ENCODE measurements at places on chromosomes 2 and 18.

DNA sequence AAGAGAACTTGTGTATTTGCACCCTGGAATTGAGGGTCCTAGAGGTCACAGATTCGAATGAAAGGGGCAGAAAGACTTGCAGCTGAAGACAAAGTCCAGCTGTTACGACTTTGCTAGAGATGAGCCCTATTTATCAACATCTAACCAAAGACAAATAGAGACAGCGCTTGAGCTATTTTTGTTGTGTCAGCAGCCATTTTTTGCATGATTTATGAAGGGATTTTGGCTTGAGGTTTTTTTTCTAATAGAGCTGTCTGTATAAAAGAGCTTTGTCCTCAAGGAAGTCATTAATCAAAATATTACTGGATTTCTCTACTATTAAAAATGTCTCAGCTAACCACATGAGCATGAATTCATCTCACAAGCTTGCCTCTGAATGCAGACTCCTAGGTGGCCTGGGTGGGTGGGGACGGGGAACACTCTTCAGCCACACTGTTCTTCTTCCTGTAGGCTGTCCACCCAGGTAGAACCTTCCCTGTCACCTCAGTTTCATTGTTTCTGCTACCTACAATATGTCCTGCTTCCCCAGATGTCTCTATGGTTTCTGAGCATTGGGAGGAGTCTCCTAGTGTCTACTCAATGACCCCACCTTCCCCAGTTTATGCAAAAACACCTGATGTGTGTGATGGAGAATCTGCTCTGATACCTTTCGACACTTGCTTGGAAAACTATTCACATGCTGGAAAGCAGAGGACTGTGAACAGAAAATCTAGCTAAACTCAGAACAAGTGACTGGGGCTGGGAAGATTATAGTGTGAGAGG lies 7.2 kb upstream of the CD226 start:
- peak; percentile 64 for DNase-seq

GRCh38 chr18:63202828-63203227 lies 116.7 kb downstream of the BCL2 start:
- no peak for DNase-seq

GRCh38 chr2:180657054-180657453 lies 323.4 kb upstream of the UBE2E3 start:
- peak; percentile 57 for DNase-seq

GRCh38 chr2:5394223-5394622 lies 298.0 kb upstream of the SOX11 start:
- no peak for DNase-seq

DNA sequence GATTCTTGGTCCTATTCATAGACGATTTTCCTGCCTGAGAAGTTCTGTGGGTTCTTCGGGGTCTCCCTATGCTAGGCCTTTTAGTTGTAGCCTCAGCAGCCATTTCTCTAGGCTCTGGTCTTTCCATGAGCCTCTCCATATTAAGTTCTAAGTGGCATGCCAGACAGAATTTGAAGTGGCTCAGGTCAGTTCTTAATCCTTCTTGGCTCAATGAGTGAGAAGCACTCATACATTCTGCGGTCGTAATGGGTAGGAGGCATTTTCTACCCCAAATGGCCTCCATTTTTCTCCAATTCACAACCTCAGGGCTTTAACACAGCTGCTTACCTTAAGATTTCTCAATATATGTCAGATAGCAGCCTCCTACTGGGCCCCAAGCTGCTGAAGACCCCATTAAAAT lies 405.3 kb upstream of the GALNT5 start:
- DNase-seq = no peak

DNA sequence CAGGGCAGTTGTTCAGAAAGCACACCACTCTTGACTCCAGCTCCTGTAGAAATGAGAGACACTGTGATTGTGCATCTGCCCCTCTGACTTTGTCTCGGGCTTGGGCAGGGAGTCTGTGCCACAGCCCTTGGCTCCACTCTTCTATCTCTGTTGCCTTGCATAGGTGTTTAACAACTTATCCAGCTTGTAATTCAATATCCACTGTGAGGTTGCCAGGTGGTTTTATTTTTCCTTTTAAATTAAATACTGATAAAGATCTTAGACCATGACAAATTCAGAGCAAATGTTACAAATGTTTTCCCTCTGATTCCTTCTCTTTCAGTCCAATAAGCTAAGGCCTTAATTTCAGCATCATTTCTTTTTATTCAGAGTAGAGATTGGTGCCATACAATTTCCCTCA lies 421.7 kb downstream of the STK39 start:
- DNase-seq = no peak

GRCh38 chr2:174012347-174013314 lies 47.5 kb upstream of the SP3 start:
- DNase-seq = peak; percentile 70

DNA sequence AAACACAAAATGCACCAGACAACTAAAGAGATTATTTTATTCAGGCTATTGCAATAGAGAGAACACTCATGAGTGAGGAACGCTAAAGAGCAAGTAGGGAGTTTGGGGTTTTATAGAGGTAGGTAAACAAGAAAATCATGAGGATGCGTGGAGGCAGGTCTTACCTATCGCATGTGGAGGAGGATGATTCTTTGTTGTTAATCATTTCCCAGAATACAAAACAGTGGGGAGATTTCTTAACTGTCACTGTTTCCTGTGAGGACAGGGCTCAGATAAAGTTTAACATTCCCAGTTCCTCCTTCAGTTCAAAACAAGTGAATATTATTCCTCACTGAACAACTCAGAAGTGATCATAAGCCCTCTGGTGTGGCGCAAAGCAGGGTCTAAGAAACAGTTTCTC lies 156.1 kb upstream of the MGAT5 start:
- DNase-seq = no peak

DNA sequence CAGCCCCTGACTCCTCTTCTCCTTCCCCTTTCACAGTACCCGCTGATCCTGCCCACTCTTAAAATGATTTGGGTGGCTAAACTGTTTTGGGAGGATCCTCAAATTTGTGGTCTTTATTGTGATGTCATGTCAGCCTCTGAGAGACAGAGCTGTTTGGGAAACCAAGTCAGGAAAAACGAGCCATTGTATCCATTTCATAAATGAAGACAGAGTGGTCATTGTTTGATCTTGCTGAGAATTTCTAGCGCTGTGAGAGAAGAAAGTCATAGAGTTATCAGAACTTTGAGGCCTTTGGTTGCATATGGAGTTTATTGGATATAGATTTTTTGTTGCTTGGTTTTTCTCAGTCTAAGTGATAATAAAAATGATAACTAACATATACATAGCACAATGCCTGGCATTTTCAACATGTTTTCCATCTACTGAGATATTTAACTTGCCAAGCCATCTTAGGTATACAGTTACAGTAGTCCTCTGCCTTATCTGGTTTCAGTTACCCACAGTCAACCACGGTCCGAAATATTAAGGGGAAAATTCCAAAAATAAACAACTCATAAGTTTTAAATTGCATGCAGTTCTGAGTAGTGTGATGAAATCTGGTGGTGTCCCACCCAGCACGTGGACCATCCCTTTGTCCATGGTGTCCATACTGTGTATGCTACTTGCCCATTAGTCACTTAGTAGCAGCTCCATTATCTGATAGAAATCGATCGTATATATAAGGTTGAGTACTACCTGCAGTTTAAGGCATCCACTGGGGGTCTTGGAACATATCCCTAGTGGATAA lies 105.0 kb upstream of the RASGRP3 start:
- no peak for DNase-seq

- DNase-seq = no peak
Observed at GRCh38 chr2:126756125-126756524, 100.2 kb downstream of the GYPC start.

DNA sequence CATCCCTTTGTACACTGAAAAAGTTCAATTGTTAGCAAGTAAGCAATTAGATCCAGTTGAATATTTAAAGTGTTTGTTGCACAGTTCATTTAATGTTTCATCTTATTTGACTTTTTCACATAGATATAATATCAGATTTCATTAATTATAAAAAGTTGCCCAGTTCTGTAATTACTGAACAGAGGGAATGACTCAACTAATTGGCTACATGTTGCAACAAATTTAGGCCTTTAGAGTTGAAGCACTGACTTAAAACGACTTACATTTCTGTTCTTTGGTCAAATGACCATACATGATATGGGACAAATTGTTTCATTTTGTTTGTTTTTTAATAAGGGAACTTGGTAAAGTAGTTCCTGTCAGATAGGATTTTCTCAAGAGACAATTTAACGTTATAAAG lies 68.5 kb upstream of the FAM117B start:
- no peak for DNase-seq

DNA sequence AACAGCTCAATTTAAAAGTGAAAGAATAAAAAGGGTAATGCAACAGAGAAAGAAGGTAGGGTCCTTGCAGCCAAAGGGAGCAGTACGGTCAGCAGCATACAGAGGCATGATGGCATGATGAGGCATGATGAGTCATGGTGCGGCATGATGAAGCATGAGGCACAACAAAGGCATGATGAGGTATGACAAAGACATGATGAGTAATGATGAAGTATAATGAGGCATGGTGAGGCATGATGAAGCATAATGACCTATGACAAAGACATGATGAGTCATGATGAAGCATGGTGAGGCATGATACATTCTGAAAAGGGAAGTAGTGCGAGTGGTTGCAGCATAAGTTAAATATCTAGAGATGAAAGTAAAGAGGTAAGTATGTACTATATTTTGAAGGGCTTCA lies 673.2 kb downstream of the TMEM182 start:
- no peak for DNase-seq

- no peak for DNase-seq
Observed at GRCh38 chr2:142869461-142870106, 7.9 kb upstream of the KYNU start.

DNA sequence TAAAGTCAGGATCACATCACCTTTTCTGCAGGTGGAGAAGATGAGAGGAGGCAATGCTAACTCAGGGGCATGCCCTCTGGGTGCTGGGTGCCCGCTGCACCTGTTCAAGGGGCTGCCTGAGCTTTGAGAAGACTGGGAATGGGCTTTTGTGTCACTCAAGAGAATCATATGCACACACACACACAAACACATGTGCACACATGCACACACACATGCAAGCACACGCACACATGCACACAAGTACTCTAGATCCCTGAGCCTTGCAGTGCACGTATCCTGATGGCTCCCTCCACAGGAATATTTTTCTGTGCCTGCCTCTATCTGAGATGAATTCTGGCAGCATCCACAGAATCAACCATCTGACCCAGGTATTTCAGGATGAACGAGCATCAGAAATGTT lies 110.0 kb upstream of the TEX51 start:
- DNase-seq = no peak

DNA sequence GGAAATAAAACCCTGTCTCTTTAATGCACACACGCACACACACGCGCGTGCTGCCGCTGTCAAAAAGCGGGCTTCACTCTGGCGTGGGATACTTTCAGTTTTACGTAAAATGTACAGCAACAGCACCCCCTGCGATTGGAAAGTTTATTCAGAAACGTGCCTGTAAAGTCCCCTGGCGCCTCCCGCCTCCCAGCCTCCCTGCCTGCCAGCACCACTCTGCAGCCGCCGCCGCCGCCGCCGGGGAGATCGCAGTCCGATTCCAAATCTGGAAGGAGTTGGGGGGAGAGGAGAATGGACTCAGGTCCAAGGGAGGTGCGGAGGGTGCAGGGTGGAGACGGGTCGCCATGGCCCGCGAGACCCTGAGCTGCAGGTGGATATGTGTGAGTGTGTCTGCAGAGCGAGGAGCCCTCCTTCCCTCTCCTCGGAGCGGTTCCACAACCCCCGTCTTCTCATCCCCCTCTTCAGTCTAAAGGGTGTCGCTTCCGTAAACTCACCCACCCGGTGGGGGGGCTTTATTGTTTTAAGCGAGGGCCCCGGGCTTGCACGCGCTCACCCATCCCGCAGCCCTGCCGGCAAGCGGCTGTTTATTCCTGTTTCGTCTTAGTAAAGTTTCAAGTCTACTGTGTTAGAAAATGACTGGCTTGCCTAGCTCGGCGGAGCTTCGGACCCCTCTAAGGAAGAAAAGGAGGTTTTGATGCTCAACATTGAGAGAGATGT lies 1.8 kb upstream of the BCL11A start:
- DNase-seq = peak; percentile 82

GRCh38 chr18:24990671-24991134 lies 361.3 kb downstream of the ZNF521 start:
- DNase-seq = no peak

DNA sequence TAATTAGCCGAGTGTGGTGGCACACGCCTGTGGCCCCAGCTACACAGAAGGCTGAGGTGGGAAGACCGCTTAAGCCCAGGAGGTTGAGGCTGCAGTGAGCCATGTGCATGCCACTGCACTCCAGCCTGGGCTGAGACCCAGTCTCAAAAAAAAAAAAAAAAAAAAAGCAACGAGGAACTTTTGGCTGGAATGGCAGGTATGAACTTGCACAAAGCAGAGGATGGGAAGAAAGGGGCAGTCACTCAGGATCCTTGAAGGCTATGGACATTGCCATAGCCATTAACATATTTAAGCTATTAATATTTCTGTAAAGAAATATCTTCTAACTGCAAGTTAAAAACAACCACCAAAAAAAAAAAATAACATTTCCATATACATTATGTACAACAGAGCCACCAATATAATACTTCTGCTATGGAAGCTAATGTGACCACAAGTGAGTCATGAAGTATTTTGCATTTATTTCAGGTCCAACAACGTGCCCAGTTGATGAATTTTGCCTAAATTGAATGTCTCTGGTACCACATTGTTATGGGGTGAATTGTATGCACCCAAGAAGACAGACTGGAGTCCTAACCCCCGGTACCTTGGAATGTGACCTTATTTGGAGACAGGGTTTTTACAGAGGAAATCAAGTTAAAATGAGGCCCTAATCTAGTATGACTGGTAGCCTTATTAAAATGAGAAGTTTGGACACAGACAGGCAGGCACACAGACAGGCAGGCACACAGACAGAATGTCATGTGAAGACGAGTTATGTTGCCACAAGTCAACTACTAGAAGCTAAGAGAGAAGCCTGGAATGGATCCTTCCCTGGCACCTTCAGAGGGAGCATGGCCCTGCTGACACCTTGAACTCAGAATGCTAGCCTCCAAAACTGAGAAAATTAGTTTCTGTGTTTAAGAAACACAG lies 102.8 kb downstream of the RBMS1 start:
- peak; percentile 92 for DNase-seq

- no peak for DNase-seq
Observed at GRCh38 chr2:58047373-58047935, 848 bp downstream of the VRK2 start.

- DNase-seq = no peak
Observed at GRCh38 chr2:154403242-154403790, 295.2 kb upstream of the KCNJ3 start.

- DNase-seq = no peak
Observed at GRCh38 chr18:49031511-49032188, 80.9 kb upstream of the SMAD7 start.

DNA sequence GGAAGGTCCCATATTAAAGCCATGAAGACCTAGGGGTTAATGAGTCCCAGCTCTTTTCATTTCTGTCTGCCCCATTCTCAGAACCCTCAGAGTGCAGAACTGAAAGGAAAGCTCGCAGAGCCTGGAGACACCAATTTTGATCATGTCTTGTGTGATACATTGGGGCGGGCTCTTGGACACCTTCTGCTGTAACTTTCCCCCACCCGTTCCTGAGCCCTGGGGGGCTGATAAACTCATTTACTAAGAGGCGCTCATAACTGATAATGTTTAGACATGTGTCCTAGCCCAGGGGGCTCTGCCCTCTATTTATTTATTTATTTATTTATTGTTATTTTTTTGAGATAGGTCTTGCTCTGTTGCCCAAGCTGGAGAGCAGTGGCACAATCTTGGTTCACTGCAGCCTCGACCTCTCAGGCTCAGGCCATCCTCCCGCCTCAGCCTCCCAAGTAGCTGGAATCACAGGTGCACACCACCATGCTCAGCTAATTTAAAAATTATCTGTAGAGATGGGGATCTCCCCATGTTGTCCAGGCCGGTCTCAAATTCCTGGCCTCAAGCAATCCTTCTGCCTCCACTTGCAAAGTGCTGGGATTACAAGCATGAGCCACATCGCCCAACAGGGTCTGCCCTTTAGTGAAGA lies 72.4 kb upstream of the HAAO start:
- no peak for DNase-seq
